Foreskin keratinocyte (primary cell): ENCODE measurements at places on chromosomes 12 and 14. TPM values are rescaled to one million over a fixed set of nuclear protein-coding genes. Genes with fewer than 3 reads are reported as not detected.

GRIP1 gene
- total RNA-seq = 4.9 and 6.8 TPM in 2 replicates

TPH2 gene
- total RNA-seq = not detected in 2 replicates

TAS2R7 gene
- not detected in 2 replicates for total RNA-seq

TCL1A gene
- total RNA-seq = not detected in 2 replicates

TAS2R14 gene
- total RNA-seq = 0.92 and 0.95 TPM in 2 replicates

TGM1 gene
- 4.3 and 5.9 TPM in 2 replicates for total RNA-seq

SCYL2 gene
- total RNA-seq = 41.2 and 41.8 TPM in 2 replicates

CCDC38 gene
- total RNA-seq = not detected in 2 replicates

RD3L gene
- not detected in 2 replicates for total RNA-seq

SPX gene
- total RNA-seq = 0.18 and 0.31 TPM in 2 replicates

OR6C6 gene
- total RNA-seq = not detected in 2 replicates

GLIPR1L1 gene
- total RNA-seq = not detected in 2 replicates

INHBE gene
- total RNA-seq = 0.07 TPM in 1 of 2 replicates, not detected in the other

NR4A1 gene
- total RNA-seq = 3.0 and 3.5 TPM in 2 replicates

OTX2 gene
- not detected in 2 replicates for total RNA-seq

MYO1H gene
- total RNA-seq = not detected in 2 replicates

TAS2R30 gene
- total RNA-seq = 0.49 and 0.58 TPM in 2 replicates

DLK1 gene
- total RNA-seq = not detected in 2 replicates

ANKRD33 gene
- total RNA-seq = not detected in 2 replicates

LGMN gene
- total RNA-seq = 45.6 and 46.3 TPM in 2 replicates
